Foreskin keratinocyte (primary cell): ENCODE measurements at places on chromosomes 5 and 9.

GRCh38 chr9:121886759-121887485, 206.2 kb downstream of the TTLL11 start:
- no peak for DNase-seq

DNA sequence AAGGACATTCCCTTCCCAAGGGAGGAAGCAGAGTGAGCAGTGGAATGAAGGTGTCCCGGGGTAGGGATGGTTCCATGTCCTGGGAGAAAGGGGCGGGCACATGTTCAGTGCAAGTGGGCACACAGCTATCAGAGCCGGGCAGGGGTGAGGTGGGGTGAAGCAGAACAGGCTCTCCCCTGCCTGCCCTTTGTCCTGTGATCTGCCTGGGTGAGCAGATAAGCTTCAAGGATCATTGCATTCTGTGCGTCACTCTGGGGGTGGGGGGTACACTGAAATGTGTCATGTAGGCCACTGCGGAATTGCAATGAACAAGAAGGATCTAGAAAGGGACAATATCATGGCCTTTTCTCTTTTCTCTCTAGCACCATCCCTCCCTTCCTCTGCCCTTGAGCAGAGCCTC, 61.7 kb upstream of the SHB start:
- no peak for DNase-seq

GRCh38 chr5:170393958-170394357, 4.8 kb upstream of the KCNMB1 start:
- DNase-seq, result no peak

DNA sequence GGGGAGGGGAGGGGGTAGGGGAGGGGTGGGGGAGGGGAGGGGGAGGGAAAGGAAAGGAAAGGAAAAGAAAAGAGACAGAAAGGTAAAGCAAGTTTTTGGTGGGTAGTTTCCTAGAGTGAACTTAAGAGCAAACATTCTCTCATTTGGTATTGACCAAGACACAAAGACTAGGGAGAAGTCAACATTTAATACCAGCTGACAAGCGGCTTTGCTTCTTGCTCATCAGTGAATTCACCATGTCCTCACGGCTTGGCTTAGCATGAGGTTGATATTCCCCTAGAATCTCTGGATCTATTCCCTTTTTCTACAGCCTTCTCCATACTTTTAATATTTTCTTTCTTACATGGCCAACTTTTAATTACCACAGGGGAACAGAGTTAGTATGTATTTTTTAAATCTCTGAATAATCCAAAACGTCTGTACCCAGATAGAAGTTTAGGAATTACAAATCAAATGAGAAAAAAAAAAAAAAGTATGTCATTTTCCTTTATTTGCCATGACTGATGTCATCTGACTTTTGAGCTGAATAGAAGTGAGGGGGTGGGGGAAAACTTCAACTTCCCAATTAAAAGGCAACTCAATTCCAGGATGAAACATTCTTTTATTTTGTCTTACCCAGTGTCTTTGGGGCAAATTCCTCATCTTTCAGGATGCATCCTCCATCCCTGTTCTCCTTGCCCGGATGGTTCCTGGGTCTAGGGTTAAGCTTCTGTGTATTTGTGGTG, 40.1 kb upstream of the GLIS3 start:
- no peak for DNase-seq

GRCh38 chr5:35415309-35415708, 185.0 kb upstream of the PRLR start:
- DNase-seq, result no peak

GRCh38 chr5:65556718-65557117, 6.2 kb downstream of the CENPK start:
- DNase-seq, result no peak

GRCh38 chr5:175129121-175129520, 314.9 kb downstream of the DRD1 start:
- DNase-seq, result no peak

- no peak for DNase-seq
Observed at GRCh38 chr9:6758248-6758497, 400 bp downstream of the KDM4C start.

- no peak for DNase-seq
Observed at GRCh38 chr5:145130996-145131395, 704.1 kb downstream of the PRELID2 start.

DNA sequence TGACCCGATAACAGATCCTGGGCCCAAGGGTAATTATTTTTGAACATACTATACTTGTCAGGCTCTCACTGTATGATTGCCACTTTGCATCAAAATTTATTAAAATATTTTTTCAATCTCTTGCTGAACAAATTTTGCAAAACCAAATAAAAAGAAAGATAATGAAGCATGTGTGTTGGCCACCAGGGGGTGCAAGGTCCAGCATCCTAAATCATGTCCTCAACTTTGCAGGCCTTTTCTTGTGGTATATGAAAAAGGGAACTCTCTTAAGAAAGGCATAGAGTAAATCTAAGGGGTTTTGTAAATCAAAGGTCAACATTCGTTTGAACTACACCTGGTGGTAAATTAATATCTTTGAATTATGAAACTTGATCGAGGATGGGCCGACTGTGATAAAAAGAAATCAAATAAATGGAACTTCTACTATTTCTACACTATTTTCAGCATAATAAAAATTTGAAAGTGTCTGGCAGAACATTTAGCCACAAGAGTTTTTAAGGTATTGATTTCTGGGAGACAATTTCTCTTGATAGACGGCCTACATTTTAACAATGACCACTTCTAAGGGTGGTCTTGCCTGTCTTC, 676.5 kb downstream of the DMRTA1 start:
- peak; percentile 12 for DNase-seq

DNA sequence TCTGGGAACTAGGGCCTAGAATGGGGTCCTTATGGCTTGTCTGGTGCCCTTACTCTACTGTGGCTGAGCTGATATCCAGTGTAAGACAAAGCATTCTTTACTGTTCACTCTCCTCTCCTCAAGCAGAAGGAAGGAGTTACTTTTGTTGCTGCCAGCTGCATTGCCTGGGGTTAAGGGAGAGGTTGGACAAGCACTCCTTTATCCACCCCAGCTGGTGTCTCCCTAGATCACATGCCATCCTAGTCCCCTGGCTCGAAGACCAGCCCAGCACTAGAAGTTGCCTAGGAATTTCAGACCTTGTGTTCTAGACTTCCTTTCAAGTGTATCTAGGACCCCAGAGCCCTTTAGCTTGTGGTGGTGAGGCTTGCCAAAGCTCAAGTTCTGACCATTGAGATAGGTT, 1051.5 kb upstream of the C9orf72 start:
- no peak for DNase-seq

DNA sequence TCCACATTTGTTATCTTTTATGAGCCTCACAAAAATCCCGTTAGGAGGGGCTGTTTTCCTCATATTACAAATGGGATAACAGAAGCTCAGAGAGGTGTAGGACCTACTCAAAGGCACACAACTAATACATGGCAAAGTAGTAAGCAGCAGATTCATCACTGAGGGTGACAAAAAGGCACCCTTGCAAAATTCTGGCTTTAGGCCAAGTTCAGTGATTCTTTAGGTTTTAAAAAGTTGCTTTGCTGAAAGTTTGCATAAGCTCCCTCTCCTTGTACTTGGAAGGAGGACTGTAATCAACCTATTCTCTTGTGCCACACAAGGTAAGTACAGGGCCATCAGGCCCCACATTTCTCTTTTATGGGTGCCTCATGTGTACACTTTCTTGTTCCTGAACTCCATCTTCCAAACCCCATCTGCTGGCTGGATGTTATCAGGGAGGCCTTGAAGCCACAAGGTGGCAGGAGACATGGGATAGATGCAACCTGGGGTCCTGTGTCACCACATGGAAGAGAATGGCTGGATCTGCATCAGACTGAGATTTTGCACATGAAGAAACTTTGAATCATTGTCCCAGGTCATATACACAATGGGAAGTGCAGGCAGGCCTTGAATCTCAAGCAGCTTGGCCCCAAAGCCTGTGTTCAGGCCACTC, 311.6 kb downstream of the MSX2 start:
- no peak for DNase-seq

GRCh38 chr5:91122651-91123050, 260.5 kb downstream of the ARRDC3 start:
- DNase-seq, result no peak

GRCh38 chr9:6692881-6693361, 47.4 kb upstream of the GLDC start:
- no peak for DNase-seq

DNA sequence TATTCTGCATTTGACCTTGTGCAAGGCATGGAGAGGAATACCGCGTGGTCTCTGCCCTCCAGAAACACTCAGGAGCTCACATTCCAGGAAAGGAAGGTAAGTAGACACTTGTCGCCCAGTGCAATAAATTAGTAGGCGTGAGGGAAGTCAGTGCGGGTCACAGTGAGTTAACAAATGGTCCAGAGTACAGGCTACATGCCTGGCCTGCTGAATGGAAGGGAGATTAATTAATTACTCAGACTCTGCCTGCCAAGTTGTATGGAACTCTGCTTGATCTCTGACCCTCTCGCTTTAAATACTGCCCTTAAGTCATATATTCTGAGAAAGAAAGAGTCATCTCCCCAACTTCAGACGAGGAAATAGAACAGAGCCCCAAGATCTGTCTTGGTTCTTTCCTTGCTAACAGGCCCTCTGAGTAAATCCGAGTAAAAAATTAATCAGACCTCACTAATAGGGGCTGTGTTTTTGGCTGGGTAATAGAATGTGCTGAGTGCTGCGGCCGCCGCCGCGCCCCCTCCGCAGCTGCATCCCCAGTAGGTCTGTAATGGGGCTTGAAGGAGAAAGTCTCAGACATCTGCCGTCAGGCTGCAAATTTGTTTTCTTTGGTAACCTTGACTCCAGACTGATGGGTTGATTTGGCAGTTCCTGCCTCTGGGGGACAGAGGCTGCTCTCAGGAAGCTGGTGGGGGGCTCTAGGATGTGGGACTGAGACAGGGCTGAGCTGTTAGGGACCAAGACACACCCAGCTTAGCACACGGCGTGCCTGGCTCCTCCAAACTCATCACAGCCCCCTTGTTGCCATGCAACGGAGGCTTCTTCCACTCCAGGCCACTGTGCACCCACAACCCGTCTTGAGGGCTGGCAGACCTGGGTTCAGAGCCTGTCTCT, 144.4 kb downstream of the NSG2 start:
- no peak for DNase-seq

DNA sequence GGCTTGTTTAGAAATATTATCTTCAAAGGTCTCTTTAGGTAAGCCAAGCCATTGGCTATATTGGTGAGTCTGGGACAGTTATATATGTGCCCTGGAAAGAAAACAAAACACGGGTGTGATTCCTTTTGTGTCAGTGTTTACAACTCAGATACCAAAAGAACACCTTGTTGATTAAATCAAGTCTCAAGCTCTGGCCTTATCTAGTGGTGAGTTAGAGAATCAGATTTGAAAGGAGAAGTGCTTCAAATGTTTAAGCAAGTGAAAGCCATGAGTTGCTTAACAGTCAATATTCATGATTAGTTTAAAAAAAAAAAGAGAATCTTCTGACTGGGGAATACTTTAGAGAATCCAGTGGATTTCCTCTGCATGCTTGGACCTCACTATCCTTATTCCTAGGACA, 68.3 kb downstream of the IQGAP2 start:
- DNase-seq, result no peak

- no peak for DNase-seq
Observed at GRCh38 chr5:151139015-151139414, 18.6 kb downstream of the ANXA6 start.

- DNase-seq, result no peak
Observed at GRCh38 chr9:98884849-98885248, 58.9 kb upstream of the COL15A1 start.

DNA sequence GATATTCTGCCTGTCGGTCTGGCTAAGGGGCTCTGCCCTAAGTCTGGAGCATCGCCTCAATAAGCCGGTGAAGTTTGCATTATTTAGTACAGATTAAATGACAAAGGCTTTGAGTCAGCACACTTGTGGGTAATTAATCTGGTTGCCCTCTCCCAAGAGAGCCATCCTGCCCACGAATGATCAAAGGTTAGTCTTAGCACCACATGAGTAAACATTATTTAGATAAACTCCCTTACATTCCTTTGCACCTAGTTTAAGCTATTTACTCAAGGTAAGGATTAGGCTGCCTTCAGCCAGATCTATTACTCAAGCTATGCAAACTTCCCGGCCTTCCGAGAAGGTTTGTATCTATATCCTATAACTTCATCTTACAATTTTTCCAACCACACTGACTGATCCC, 572.1 kb downstream of the CHSY3 start:
- DNase-seq, result no peak

- DNase-seq, result peak; percentile 86
Observed at GRCh38 chr5:55303238-55303690, 4.2 kb downstream of the DHX29 start.

GRCh38 chr5:61228691-61229280, 66.5 kb upstream of the SMIM15 start:
- DNase-seq, result peak; percentile 31

GRCh38 chr9:17635115-17635890, 56.4 kb downstream of the SH3GL2 start:
- peak; percentile 42 for DNase-seq

GRCh38 chr9:87537625-87538024, 40.0 kb downstream of the DAPK1 start:
- no peak for DNase-seq

DNA sequence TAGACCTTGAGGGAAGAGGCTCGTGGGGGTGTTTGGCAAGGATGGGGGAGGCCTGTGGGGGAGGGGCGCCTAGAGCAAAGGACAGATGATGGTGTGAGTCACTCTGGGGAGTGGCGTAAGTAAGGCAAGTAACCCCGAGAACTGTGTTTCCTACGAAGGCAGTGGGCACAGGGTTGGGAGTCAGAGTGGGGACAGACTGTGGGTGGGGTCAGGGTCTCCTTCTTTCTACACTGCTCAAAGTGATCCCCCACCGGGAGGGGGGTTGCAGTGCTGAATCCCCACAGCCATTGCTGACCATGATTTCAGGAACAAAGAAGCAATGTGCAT, 136.8 kb downstream of the TENT4A start:
- no peak for DNase-seq

GRCh38 chr9:32449969-32450368, 65.5 kb downstream of the ACO1 start:
- no peak for DNase-seq

DNA sequence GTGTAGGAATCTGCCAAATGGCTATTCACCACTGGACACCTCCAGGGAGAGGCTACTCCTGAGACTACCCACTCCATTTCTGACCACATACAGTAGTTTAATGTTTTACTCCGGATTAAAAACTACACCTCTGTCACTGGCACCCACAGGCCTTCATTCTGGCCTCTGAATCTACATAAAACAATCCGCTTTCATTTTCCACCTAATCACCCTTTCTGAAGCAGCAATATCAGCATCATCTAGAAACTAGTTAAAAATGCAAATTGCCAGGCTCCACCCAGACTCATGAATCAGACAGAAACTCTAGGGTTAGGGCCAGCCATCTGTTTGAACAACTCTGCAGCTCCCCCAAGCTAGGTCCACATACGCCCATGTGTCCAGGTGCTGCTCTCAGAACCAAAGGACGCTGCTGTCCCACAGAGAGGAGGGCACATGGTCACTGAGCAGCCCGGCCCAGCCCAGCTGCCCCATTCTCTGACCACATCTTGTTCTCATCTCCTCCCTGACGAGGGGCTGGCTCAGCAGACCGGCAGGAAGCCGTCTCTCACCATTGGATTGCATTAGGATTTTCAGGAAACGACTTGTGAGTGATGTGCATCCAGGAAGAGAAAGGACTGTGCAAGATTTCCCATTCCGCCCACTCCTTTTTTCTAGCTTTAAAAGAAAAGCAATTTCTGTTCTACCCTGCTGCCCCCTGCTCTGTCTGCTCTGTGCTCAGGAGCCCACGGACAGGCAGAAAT, 34.7 kb downstream of the ADAM19 start:
- DNase-seq, result no peak
